RWPE1 (cell line): ENCODE measurements at places on chromosomes 4 and X.

GRCh38 chr4:185830263-185830994 is 18.4 kb upstream of the SORBS2 start:
- DNase-seq = no peak

GRCh38 chr4:142559986-142560385 is 286.1 kb downstream of the INPP4B start:
- no peak for DNase-seq

DNA sequence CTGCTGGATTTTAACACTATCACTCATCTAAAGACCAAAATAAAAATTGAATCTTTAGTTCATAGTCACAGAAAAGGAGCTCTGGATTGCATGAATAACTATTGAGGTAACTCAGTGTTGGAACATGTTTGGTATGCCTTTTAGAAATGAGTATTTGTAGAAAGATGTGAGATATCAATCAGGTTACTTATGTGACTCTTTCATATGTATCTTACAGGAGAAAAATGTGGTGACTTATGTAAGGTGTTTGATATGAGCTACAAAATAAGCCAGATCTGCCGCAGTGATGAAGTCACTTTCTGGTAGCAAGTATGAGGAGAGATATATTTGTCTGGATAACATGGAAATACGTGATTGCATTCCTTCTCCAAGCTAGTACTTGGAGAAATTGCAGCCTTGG is 1653.3 kb upstream of the PCDH7 start:
- DNase-seq = no peak

DNA sequence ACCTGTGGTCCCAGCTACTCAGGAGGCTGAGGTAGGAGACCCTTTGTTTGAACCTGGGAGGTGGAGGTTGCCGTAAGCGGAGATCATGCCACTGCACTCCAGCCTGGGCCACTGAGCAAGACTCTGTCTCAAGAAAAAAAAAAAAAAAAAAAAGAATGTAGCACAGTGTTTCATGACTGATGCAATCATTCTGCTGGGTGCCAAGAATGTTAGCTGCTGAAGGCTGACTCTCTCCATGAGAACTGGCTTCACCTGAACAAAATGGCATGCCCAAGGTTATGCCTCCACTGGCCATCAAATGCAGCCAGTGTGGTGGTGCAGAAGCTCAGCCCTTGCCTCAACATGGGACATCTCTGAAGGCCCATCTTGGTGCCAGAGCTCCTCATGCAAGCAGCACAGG is 412.1 kb downstream of the ADAM29 start:
- DNase-seq = no peak

DNA sequence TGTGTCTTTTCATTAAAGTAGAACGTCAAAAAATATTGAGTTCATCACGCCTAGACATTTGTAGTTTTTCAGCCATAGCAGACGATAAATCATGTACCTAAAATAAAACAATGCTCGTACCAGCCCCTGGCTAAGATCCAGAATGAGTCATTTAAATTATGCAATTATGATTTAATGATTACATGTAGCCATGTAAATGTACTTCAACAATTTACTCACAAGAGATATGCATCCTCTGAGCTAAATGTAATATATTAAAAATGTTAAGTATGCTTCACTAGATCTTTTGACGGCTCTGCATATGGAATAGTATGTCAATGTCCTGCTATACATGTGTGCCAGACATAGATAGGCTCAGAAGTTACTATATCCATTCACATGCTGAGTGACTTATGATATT is 1077.8 kb downstream of the ARAP2 start:
- peak; percentile 19 for DNase-seq

- DNase-seq = no peak
Observed at GRCh38 chr4:54074381-54074780, 10.0 kb upstream of the CHIC2 start.

GRCh38 chr4:8651661-8652180 is 59.2 kb downstream of the CPZ start:
- DNase-seq = no peak

DNA sequence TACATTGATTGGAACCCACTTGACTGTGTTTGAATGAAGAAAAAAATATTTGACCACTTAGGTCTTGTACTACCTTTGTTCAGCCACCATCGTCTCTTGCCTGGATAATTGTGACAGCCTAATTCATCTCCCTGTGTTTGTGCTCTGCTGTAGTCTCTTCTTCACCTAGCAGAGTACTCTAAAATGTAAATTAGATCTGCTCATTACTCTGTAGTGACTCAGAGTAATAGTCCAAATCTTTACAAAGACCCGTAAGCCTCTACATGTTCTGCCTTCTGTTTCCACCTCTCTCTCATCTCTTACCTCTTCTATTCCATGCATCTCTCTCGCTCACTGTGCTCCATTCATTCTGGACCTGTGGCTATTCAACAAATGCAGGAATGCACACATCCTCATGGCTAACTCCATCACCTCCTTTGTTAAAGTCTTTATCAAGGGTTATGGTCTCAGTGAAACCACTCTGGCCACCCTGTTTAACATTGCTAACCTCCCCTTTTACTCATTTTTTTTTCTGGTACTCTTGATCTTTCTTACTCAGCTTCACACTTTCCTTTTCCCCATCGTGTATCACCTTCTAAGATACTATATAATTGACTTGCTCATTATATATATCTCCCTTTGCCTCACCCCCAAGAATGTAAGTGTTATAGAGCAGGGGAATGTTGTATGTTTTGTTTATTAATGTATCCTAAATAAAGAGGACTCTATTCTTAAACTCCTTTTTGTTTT is 98.4 kb downstream of the STIM2 start:
- DNase-seq = no peak

DNA sequence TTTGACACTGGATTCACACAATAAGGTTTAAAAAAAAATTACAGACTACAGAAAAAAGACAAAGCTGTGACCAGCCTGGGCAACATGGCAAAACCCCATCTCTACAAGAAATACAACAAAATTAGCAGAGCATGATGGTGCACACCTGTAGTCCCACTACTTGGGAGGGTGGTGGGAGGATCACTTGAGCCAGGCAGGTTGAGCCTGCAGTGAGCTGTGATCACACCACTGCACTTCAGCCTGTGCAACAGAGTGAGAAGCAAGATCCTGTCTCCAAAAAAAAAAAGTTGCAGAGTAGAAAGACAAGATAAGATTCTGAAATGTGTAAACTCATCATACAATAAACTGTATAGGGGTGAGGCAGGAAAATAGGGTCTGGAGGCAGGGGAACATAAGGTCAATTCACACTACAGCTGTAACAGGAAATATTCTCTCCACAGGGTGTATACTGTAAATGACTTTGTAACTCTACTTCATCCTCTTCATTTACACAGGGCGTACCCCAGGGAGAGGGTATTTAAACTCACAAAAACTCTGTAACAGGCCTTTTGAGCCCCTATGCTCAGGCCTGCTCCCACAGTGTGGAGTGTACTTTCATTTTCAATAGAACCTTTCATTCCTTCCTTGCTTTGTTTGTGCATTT is 112.6 kb upstream of the MAPK10 start:
- no peak for DNase-seq

DNA sequence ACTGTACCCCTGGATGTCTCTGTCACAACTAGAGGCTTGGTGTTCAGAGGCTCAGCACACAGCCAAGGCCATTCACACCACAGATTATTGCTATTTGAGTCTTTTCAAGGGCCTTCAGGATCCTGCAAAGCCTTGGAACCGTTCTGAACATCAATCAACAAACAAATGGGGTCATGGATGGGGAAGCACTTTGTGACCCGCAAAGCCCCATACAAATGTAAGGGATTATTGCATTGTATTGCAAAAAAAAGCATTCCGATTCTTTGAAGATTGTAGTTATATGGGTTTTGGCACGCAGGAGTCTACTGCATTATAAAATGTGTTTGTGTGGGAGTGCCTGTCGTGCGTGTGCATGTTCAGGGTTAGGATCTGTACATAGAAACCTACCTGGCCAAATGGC is 17.3 kb upstream of the BCORL1 start:
- no peak for DNase-seq

DNA sequence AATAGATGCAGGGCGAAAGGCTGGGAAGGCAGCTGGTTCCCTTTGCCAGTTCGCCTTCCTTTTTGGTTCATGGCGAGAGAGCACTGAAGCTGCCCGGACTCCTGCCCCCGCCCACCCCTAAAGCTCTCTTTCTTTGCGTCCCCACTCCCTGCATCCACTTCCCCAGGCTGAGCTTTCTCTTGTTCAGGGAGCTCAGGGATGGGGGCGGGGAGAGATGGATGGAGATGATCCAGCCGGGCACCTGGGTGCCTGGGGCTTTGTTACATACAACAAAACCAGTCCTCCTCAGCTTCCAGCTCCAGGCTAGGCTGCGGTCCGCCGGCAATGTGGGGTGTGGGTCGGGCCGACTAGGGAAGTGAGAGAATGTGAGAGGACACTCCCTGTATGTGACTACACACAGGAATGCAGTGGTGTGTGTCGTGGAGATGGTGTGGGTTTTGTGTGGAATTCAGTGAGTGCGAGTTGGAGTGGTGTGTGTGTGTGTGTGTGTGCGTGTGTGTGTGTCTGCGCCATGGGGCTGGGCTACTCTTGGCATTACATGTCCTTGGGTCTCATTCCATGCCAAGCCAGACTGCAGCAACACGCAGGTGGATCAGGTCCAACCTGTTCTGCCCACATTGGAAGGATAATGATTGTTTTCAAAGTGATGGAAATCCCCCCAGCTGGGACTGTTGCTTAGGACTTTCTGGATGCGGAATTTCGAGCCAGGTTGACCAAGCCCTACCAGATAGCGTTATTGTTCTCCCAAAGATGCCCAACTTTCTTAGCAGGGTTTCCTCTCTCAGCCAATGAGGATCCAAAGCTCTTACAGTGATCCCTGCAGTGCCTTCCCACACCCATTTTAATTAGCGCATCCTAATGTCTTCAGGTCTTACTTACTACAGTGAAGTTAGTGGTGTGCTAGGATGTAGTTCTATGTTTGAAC is 149.4 kb upstream of the CHRDL1 start:
- DNase-seq = no peak

DNA sequence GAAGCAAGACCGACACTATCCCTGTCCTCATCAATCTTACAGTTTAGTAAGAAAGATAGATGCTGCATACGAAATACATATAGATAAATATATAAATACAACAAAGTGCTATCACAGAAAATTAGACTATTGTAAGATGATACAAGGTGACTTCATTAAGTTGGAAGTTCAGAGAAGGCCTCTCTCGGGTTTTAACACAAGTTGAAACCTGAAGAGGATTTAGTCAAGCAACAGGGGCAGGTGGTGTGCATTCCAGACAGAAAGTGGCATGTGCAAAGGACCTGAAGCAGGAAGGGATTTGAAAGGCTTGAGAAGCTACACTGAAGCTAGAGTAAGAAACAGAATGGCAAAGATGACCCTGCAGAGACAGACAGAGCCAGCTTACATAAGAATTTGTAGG is 36.5 kb downstream of the USP46 start:
- DNase-seq = no peak

- no peak for DNase-seq
Observed at GRCh38 chr4:87354168-87355102, 31.8 kb upstream of the HSD17B13 start.

GRCh38 chrX:44071847-44072551 is 98.8 kb upstream of the NDP start:
- peak; percentile 79 for DNase-seq

DNA sequence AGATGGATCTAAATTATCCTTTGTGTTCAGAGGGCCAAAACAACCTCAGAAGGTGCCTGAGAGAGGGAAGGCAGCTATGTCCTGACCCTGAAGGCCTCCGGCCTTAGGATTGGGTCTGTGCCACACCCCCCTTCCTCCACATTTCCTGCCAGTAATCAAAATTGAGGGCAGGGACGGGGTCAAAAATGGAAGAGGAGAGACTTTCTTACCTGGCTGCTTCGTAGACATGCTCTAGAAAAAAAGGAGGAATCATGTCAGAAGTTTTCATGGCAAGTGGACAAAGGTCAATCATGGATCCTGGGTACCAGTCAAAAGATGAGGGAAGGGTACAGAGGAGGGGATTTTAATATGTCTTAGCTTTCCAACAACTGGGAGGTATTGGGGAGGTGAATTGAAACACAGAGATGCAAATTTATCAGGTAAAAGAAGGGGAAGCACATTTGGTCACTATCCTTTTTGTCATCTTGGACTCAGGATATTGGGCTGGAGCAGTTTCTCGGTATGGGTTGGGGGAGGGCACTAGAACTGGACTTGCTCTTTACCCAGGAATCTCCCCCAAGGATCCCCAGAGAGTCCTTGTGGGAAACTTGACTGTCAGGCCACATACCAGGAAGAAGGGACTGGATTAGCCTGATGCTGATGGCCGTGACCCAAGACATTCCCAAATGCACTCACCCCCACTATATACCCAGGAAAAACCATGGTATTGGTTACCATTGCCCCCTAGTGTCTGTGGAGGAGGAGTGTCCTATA is 17.1 kb downstream of the VSIG4 start:
- no peak for DNase-seq

- no peak for DNase-seq
Observed at GRCh38 chrX:21856504-21856903, 717 bp downstream of the YY2 start.

GRCh38 chrX:13369256-13370030 is 49.6 kb upstream of the ATXN3L start:
- no peak for DNase-seq

DNA sequence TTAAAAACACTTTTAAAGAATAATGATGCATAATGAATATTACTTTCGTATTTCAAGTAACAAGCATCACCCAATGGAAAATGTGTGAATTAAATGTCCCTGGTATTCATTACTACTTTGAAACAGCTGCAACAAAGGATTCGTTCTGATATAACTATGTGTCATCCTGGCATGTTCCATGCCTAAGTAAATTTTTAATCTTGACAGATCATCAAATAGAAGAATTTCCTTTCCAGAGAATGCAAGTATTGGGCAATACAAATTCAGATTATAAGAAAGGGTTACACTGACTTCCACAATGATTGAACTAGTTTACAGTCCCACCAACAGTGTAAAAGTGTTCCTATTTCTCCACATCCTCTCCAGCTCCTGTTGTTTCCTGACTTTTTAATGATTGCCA is 105.3 kb downstream of the SPCS3 start:
- DNase-seq = peak; percentile 42

- DNase-seq = no peak
Observed at GRCh38 chrX:3962511-3963311, 249.3 kb upstream of the PRKX start.

DNA sequence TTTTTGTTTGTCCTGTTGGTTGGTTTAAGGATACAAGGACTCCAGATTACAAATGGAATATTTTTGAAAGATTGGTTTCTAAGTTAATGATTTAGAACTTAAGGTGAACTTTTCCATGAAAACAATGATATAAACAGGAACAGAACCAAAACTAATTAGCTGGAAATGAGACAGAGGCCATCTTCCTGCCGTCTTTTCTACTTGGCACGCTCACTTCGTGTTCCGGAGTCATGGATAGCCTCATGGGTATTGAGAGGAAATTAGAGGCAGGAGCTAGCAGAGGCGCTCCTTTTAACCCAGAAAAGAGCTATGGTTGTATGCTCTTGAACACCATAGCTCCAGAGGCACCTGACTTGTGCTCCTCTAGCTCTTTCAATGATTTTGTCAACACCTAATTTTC is 2.4 kb downstream of the FAM241A start:
- DNase-seq = no peak

DNA sequence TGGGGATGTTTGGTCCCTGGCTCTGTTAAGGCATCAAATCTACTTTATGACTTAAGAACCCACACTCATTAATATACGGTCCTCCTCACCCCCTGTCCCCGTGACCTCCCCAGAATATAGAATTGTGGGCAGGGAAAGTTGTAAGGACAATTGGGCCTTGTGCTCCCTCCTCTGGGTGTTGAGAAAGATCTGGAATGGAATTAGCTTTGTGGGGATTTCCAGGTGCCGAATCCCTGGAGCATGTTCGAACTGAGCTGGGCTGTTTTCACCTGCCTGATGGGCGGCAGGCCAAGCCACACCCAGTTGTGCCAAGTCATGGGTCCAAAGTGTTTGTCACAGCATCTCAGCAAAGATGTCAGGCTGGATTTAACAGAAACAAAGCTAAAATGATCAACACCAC is 349.3 kb upstream of the KLF3 start:
- DNase-seq = peak; percentile 69
